ENCODE measurements at places on chromosomes 12 and 14.
A peak's percentile ranks its signal among the peaks of the same experiment; 100 is the strongest.

DNA sequence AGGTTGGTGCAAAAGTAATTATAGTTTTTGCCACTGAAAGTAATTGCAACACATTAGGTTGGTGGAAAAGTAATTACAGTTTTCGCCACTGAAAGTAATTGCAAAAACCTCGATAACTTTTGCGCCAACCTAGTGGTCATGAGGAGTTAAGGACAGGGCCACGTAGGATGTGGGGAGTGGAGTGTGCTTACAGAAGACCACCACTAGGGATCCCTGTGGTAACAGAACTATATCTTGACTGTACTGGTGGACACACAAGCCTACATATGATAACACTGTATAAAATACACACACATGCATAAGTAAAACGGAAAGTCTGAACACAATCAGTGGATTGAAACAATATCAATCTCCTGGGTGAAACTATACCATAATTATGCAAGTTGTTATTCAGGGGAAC is 187.4 kb upstream of the ABCD2 start:
- no peak for DNase-seq

DNA sequence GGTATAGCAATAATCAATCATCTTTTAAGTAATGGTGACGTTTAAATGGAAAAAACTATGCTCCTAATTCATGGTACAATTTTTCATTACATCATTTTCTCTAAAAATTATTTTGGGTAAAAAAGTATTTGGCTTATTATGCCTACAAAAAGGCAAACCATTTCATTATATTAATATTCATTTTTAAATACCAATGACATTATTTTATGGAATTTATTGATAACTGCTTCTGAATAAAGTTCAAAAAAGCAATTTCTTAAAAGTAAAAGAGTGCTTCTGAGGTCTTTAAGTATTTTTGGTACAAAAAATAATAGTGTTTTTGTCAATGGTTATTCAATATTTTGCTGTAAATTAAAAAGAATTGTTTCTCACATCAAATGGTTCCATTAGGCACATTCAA is 12.2 kb downstream of the SLC38A2 start:
- DNase-seq, result no peak

- no peak for DNase-seq
These were observed 67.2 kb downstream of the NOS1 start for GRCh38 chr12:117294189-117294603.

DNA sequence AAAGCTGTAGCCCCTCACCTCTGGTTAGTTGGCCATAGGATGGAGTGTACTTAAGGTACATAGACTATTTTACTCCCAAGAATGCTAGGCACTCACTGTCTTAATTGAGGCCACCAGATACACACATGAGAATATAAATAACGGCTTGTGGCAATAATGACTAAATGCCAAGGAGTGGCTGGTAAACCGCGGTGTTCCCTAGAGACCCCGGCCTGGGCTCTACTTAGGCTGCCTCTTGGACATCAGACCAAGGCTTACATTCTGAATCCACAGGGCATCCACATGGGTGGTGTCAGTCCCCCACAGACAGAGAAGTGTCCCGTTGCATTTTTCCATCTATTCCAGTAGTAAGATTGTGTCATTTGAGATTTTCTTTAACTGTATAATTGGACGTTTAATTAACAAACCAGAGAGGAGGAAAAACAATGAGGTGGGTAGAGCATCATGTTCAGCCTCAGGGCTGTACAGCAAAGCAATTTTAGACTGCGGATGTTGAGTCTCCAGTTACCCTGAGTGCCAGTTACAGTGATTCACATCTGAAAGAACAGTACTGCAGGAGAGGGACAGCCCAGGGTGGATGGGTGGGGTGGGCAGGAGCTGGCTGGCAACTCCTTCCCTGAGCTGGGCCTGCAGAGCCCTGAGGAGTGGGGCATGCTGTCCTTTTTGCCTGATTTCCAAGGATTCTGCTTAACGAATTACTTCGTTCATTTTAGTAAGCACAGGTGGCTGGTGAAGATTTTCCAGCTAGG is 20.5 kb downstream of the CKB start:
- DNase-seq, result no peak

DNA sequence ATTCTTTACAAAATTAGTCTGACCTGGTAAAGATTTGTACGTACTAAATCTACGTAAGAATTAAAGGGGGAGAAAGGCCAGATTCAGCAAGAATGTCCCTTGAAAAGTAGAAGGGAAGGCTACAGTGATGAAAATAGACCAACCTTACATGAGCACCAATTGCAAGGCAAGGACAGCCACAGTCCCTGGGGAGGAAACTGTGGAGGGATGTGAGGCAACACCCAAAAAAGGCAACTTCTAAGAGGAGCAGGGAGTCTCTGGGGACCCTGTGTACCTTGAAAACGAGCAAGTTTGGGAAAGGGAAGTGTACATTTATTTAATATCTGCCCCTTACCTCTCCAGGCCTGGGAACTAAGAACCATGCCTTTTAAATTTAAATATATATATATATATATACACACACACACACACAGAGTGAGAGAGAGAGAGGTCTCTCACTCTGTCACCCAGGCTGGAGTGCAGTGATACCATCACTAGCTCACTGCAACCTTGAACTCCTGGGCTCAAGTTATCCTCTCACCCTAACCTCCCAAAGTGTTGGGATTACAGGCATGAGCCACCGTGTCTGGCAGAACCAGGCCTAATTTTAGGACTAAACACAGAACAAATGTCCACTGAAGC is 56.4 kb downstream of the TMCC3 start:
- no peak for DNase-seq

GRCh38 chr12:117101953-117102799 is 3.0 kb upstream of the TESC start:
- DNase-seq, result no peak

- no peak for DNase-seq
These were observed 4.4 kb upstream of the AMIGO2 start for GRCh38 chr12:47084172-47084571.

DNA sequence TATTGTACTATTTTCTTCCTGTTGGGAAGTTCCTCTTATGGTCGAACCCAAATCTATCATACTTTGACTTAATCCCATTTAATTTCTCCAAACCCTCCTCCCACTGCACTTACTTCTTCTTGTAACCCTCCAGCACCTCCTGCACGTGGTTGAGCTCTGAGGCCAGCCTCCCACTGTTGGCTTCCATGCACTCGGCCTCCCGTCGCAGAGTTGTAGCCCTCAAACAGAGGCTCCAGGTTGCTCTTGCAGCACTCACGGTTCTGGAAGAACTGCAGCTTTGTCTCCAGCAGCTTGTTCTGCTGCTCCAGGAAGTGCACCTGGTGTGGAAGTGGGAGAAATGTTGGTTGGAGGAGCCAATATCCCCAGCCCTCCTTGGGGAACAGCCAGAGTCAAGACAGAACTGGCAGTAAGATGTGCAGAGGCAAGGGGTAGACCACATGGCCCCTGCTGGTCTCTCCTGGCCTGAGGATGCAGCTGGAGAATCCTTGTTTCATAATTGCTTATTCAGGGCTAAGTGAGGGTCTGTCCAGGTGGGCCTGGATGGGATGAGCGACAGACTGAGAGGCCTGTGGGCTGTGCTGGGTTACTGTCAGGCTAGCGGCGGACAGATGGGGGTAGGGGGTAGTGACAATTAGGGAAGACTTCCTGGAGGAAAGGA is 18.4 kb upstream of the KRT86 start:
- DNase-seq, result no peak

- DNase-seq, result no peak
These were observed 117.8 kb downstream of the TTC7B start for GRCh38 chr14:90698379-90698869.

DNA sequence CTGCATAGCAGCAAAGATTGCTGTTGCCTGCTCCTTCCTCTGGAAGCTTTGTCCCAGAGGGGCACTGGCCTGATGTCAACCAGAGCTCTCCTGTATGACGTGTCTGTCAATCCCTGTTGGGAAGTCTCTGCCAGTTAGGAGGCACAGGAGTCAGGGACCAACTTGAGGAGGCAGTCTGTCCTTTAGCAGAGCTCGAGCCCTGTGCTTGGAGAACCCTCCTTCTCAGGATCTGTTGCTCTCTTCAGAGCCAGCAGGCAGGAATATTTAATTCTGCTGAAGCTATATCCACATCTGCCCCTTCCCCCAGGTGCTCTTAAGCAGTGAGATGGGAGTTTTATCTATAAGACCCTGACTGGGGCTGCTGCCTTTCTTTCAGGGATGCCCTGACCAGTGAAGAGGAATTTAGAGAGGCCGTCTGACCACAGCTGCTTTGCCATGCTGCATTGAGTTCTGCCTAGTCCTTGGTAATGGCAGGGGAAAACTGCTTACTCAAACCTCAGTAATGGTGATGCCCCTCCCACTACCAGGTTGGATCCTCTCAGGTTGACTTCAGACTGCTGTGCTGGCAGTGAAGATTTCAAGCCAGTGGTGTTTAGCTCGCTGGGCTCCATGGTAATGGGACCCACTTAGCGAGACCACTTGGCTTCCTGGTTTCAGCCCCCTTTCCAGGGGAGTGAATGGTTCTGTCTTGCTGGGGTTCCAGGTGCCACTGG is 218.6 kb upstream of the SLC38A2 start:
- DNase-seq, result no peak

DNA sequence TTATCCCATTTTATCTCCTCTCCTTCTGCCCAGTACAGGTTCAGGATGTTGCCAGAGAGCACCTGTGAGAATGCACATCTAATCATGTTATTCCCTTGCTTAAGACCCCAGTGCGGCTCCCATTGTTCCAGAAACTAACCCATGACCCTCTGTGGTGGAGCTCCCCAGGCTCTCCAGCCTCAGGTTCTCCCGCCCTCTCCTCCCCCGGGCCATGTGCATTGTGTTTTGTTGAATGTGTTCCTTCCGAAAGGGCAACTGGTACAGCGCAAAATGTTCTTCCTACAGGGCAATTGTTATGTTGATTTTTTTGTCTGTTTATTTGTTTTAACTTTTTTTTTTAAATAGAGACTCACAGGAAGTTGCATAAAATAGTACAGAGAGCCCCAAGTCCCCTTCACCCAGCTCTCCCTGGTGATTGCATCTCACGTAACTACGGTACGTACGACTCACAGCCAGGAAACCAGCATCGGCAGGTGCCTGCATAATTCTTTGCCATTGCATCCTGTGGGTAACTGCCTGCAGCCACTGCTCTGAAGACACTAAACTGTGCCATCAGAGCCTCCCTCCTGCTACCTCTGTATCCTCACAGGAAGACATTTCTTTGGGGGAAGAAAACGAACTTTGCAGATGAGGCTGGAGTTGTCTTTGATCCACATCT is 31.2 kb downstream of the TMEM132C start:
- DNase-seq, result no peak

DNA sequence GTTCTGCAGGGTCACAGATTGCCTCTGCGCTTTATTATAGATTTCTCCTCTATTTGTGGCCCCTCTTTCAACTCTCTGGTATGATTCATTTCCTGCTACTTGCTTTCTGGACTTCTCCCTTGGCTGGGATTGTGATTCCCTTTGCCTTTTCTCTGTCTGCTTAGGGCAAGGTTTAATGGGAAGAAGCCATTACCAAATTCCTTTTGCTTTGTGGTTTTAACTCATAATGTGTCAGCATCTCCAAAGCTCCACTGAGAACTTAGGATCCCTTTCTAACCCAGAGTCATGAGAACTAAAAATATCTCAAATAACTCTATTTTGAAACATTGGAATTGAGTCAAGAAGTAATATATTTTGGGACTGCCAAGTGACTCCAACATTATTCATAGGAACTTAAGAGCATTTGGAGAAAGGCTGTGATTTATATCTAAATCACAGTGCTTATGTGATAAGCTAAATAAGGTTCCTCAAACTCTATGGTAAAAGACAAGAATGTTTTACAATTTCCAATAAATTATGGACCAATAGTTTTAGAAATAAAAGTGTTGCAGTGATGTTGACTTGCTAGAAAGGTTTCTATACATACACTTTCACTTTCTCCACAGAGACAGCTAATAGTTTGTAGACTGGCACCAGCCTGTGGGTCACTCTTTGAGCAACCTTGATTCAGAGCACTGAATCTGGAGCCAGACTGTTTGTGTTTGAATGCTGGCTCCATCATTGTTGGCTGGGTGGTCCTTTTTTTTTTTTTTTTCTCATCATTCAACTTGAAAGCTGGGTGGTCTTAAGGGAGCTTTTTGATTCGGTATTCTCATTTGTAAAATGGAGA is 93.9 kb downstream of the DACT1 start:
- no peak for DNase-seq

DNA sequence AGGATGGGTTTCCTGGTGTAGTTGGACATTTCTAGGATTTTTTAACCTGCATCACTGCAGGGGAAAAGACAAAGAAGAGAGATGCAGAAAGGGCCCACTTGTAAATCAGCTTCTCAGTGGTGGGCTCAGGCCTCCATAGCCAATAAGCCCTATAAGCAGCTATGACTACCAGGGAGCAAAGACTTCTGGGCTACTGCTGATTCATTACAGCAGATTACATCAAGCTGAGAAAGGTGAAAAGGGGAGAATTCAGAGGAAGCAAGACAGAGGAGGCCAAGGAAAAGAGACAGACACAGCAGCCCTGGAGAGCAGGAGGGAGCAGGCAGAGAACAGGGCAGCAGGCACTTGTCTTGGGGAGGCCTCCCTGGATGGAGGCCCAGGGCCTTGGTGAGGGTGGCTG is 95.2 kb downstream of the KCNA5 start:
- DNase-seq, result no peak

- no peak for DNase-seq
These were observed 22.1 kb upstream of the E2F7 start for GRCh38 chr12:77087427-77087826.

GRCh38 chr14:36238666-36239363 is 62.3 kb upstream of the PTCSC3 start:
- DNase-seq, result no peak

DNA sequence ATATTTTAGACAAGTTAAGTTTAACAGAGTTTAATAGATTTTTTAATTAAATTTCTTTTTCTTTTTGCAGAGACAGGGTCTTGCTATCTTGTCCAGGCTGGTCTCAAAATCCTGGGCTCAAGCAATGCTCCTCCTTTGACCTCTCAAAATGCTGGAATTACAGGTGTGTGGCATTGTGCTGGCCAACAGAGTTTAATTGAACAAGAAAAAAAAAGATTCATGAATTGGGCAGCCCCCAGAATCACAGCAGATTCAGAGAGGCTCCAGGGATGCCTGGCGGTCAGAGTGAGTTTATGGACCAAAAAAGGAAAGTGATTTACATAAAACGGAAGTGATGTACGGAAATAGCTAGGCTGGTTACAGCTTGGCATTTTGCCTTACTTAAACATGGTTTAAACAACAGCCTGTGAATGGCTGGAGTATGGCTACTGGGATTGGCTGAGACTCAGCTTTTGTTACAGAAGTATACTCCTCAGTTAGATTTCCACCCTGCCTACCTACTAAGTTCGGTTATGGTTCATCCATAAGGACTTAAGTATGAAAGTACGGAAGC is 14.5 kb upstream of the TESPA1 start:
- DNase-seq, result no peak

- DNase-seq, result peak; percentile 78
These were observed 64.8 kb upstream of the PTGR2 start for GRCh38 chr14:73786636-73787485.

- DNase-seq, result no peak
These were observed 515.7 kb downstream of the MED13L start for GRCh38 chr12:115761784-115762183.

- DNase-seq, result no peak
These were observed 74.0 kb downstream of the PLEKHG3 start for GRCh38 chr14:64778104-64778754.

GRCh38 chr14:25246751-25247150 is 196.8 kb upstream of the STXBP6 start:
- no peak for DNase-seq

- no peak for DNase-seq
These were observed 71.1 kb downstream of the EGLN3 start for GRCh38 chr14:33879684-33880286.

- DNase-seq, result peak; percentile 74
These were observed 32.6 kb upstream of the HIF1A start for GRCh38 chr14:61662437-61663311.

- DNase-seq, result no peak
These were observed 79.6 kb downstream of the OTX2 start for GRCh38 chr14:56730538-56731145.

All from GM20000 (cell line).